ENCODE measurements at places on chromosomes 7 and 10.
A peak's percentile ranks its signal among the peaks of the same experiment; 100 is the strongest.

GRCh38 chr10:34666008-34666704 is 148.9 kb downstream of the PARD3 start:
- peak; percentile 87 for DNase-seq

GRCh38 chr7:155362380-155363145 is 64.9 kb downstream of the INSIG1 start:
- no peak for DNase-seq

- DNase-seq, result no peak
These were observed 78.6 kb upstream of the GLCCI1 start for GRCh38 chr7:7889791-7890568.

- DNase-seq, result peak; percentile 14
These were observed 37.8 kb downstream of the DPCD start for GRCh38 chr10:101625821-101626412.

GRCh38 chr10:91378061-91378460 is 32.1 kb upstream of the HECTD2 start:
- no peak for DNase-seq

- no peak for DNase-seq
These were observed 195.2 kb downstream of the MDFIC start for GRCh38 chr7:115116773-115117715.

DNA sequence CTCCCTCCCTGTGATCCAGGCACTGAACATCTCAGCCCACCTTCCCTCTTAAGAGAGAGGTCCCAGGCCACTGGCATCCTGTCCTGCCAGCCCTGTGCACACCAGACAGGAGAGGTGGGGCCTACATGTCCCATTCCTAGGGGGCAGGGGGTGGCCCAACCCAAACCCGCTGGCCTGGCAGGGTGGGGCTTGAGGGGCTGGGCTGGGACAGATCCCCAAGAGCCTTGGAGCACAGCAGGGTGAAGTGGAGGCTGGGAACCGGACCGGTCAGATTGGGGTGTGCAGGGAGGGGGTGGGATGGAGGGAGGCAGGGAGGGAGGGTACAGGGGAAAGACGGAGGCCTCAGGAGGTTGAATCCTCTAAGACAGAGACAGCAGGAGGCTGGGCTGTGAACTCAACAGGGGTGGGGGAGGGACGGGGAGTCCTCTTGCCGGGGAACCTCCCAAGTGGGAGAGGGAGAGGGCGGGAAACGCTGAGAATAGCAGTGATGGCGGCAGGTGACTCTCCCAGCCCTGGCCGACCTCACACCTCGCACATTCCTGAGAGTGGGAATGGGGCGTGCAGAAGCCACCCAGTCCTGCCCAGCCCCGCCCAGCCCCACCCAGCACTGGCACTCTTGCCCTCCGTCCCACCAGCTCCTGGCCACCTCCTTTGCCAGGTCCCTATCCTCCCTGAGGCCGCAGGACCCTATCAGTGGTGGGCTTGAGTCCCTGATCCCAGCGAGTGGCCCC is 6.7 kb downstream of the TSC22D4 start:
- no peak for DNase-seq

DNA sequence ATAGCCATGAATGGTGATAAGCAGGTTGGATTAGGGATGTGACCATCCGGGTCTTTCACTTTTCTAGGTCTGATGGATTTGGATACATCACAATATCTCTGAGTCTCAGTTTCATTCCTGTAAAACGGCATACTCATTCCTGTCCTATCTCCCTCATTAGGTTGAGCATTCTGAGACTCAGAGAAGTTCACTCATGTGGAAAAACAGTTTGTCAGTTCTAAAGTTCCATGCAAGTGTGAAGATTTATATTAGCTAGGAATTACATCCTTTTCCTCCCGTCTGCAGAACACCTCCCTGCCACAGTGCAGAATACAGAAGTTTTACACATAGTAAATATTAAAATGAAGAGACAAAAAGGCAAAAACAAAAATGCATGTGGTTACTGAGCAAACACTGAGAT is 94.2 kb upstream of the SLC25A13 start:
- no peak for DNase-seq

GRCh38 chr7:8177109-8177933 is 84.6 kb downstream of the ICA1 start:
- DNase-seq, result no peak

DNA sequence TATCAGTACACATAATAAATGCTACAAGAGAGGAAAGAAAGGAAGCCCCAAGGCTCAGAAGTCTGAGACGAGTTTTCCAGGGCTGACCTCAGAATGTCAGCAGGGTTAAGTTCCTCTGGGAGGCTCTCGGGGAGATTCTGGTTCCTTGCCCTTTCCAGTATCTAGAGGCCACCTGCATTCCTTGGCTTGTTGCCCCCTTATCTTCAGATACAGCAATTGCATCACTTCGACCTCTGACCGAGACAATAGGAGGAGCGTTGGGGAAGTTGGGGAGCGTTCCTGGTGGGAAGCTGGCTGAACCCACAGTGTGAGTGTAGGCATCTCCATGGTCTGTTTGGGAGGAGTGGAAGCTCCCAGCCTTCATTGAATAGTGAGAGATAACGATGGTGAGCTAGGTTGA is 72.0 kb upstream of the MTPN start:
- DNase-seq, result no peak

- peak; percentile 24 for DNase-seq
These were observed 98.1 kb downstream of the LRRC4 start for GRCh38 chr7:127933146-127933545.

- DNase-seq, result no peak
These were observed 32.8 kb downstream of the BTRC start for GRCh38 chr10:101386659-101387259.

GRCh38 chr10:62376071-62377025 is 2.2 kb downstream of the ZNF365 start:
- no peak for DNase-seq

- DNase-seq, result peak; percentile 48
These were observed 36.1 kb downstream of the LRRN3 start for GRCh38 chr7:111126987-111127386.

DNA sequence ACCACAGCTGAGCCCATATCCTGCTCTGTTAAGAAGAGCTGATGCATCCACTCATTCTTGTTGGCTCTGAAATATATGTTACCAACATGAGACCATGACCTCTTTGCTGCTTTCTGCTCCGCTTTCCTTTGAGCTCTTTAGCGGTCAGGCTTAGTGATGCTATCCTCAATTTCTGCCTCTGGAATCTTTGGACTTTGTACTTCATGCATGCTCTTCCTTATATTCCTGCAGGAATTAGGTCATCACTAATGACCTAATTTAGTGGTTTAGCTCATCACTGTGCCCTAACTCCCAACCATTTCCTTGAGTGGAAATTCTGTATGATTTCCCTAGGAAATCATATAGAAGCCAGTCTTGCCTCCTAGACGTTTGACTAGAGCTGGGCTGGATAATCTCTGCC is 119.5 kb downstream of the AOAH start:
- DNase-seq, result no peak

- no peak for DNase-seq
These were observed 263.6 kb downstream of the PHTF2 start for GRCh38 chr7:78062214-78062613.

DNA sequence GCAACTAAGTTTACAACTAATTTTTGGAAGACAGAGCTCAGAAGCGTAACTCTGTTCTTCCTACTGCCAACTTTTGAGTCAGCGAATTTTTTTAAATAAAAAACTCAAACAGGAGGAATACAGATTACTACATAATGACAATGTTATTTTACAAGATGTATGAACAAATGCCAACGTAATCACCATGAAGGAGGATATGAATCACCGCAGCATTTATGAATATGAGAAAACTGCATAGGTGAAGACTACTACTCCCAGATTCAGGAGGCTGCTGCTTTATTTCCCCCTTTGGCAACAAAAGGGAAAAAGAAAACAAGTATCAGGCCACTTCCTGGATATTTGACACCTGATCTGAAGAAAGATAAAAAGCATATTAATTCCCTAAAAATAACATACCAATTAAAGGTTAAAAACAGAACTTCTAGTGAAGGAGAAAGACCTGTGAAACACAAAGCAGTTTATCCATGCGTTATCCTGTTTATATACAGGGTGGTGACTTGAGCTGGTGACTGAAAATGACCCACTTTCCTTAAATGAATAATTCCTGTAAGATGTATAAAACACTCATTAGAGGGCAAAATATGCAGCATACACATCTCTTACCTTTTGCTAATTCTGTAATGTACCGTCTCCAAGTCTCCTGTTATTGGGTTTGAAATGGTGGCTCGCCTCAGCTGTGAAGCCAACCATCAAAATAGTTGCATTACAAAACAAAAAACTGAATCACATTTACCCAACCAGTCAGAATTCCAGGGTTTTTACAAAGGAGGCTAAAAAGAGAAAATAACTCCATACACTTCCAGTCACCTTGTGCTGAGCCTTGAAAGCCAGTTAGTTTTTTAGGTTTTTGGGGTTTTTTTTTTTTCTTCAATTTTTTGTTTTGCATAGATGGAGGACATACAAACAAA is 52.0 kb downstream of the P4HA1 start:
- peak; percentile 89 for DNase-seq

GRCh38 chr10:101066146-101066895 is 4.5 kb downstream of the KAZALD1 start:
- peak; percentile 30 for DNase-seq

- DNase-seq, result no peak
These were observed 85.2 kb downstream of the RTKN2 start for GRCh38 chr10:62183442-62183841.

Measured in stromal cell of bone marrow (primary cell).